ENCODE measurements at places on chromosomes 1 and 21. TPM values are rescaled to one million over a fixed set of nuclear protein-coding genes. Genes with fewer than 3 reads are reported as not detected.

MAB21L3 gene
- 0.28 TPM for total RNA-seq

OR2T35 gene
- total RNA-seq: not detected

DCDC2B gene
- total RNA-seq: not detected

GNAT2 gene
- total RNA-seq: under 0.01 TPM

LAMB3 gene
- total RNA-seq: 11.3 TPM

TFF3 gene
- not detected for total RNA-seq

UTS2 gene
- total RNA-seq: 0.56 TPM

OR2L5 gene
- total RNA-seq: not detected

KRTAP19-1 gene
- not detected for total RNA-seq

HENMT1 gene
- total RNA-seq: 4.2 TPM

DNAH14 gene
- total RNA-seq: 8.5 TPM

TTLL7 gene
- total RNA-seq: 19.4 TPM

PDZK1 gene
- 0.38 TPM for total RNA-seq

NIBAN1 gene
- total RNA-seq: 47.4 TPM

GUCA2A gene
- not detected for total RNA-seq

ARTN gene
- not detected for total RNA-seq

NBPF6 gene
- total RNA-seq: not detected

SELENON gene
- 10.0 TPM for total RNA-seq

S100PBP gene
- total RNA-seq: 37.5 TPM

RUNX3 gene
- total RNA-seq: not detected

SERPINC1 gene
- total RNA-seq: not detected

GPR52 gene
- 0.28 TPM for total RNA-seq

FCGR2B gene
- not detected for total RNA-seq

GPR37L1 gene
- not detected for total RNA-seq

PTGFR gene
- 16.9 TPM for total RNA-seq

ZNF281 gene
- 27.9 TPM for total RNA-seq

MX1 gene
- 10.7 TPM for total RNA-seq

HPCAL4 gene
- not detected for total RNA-seq

RORC gene
- not detected for total RNA-seq

ARHGEF2 gene
- 111 TPM for total RNA-seq

BSND gene
- not detected for total RNA-seq

FBXO2 gene
- total RNA-seq: 0.19 TPM

CD34 gene
- 0.56 TPM for total RNA-seq

CFHR2 gene
- total RNA-seq: not detected

Data from regular cardiac myocyte (primary cell).